Activated naive CD4-positive, alpha-beta T cell treated with anti-CD3 and anti-CD28 coated beads for 36 hours (primary cell): ENCODE measurements at places on chromosomes 7 and 10.

GRCh38 chr10:8095959-8096358 lies 41.5 kb downstream of the GATA3 start:
- DNase-seq = peak; percentile 8

DNA sequence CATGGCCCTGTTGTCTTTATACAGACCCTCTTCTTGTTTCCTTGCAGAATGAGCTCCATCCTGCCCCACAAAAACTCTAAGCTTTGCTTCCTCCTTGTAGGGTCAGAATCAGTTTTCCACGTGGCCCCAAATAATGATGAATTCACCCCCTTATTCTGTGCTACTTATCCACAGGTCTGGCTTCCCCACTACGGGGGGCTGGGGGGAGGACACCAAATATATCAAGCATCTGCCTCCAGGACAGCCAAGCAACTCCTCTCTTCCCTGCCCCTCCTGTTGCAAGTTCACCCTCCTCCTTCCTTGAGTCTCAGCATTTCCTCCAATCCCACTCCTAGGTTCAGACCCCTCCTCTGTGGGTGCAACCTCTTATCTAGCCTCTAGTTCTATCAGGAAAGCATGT lies 743.3 kb downstream of the GRID1 start:
- DNase-seq = no peak

- DNase-seq = no peak
Observed at GRCh38 chr7:146862415-146862814, 745.8 kb downstream of the CNTNAP2 start.

GRCh38 chr7:17029150-17029549 lies 147.4 kb upstream of the AGR3 start:
- no peak for DNase-seq

GRCh38 chr10:114031073-114031972 lies 12.3 kb upstream of the ADRB1 start:
- DNase-seq = no peak

DNA sequence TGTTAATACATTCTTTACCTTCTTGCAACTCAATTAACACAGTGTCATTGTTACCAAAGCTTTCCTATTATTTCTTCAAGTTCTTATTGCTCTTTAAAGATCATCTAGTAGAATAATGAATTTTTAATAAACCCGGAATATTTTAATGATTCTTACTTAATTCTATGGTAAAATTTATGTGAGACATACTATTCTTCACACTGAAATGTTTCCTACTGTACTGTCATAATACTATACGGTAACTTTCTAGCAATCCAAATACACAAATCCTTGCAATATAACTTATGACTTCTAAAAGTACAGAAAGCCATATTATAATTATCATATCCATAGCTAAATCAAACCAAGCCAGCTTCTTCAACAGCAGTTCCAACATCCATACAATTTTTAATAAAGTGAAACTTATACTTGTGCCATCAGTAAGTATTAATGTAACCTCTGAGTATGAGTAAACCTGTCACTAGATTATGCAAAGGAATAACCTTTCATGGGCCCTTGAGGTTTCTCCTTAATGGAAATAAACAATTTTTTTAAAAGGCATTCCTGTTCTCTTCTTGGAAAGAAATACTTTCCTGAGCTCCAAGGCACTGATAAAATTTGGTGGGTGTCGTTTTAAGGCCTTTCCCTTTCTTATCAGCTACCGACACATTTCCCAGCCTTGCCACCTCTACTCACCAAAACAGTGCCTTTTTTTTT lies 87.4 kb downstream of the IMMP2L start:
- no peak for DNase-seq

DNA sequence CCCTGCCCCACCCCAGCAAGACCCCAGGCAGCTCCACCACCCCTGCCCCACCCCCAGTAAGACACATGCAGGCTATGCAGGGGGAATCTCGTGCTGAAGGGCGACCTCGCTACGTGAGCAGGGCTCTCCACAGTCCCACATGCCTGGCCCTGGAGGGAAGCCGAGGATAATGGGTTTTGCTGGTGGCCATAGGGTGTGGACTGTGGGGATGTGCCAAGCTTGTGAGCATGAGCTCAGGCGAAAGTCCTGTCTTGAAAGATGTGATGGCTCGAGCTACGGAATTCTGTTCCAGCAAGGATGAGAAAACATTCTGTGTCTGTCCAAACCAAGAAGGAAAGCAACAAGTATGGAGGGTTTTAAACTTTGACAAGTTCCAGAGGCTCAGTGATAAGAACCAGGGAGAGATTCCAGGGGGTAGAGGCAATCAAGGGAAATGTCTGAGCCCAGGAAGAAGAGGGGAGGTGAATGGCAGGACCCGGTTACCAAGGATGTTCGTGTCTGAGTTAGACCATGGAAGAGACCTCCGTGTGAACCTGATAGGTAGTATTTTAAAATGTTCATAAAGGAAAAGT lies 63.1 kb downstream of the PYROXD2 start:
- DNase-seq = no peak

DNA sequence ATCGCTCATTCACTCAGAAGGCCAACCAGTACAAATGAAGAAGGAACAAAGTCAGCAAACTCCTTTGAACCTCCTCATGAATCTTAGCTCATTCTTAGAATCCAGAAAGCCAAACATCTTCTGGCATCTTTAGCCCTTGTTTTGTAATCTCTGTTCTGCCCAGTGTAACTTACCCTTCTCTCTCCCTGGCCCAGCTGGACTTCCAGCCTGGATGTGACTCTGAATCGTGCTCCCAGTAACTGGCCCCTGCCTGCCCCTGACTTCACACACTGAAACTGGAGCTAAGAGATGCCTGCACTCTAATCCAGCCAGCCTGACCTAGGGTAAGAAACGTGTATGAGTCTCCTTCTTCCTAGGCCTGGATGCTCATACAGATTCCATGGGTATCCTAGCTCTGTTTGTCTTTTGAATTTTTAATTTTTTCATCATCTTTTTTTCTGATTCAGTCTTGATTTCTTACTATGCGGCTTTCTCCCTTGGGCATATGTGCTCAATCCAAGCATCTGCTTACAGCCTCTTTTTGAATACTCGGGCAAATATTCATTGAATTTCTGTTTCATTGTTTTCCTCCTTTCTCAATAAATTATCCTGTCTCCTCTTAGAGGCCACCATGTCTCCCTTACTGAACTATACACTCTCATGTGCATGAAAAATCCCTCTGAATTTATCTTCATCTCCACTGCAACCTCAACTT lies 845.6 kb upstream of the AUTS2 start:
- DNase-seq = no peak

DNA sequence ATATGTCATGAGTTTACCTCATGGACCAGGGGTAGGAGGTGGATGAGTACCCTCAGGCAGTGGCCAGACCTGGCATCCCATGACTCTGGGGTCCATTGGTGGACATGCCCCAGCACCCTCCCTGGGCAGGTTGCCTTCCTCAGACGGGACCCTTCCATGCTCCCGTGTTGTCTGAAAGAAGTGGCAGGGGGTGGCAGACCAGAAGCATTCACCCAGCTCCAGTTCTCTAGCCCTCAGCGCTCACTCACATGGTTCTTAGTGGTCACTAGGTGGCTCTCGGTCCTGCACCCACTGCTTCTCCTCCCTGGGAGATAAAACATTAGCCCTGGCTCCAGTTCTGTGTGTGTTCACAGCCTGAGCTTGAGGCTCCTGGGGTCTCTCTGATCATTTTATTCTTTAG lies 6.0 kb downstream of the RBP3 start:
- DNase-seq = no peak

- no peak for DNase-seq
Observed at GRCh38 chr7:28069807-28070206, 110.8 kb downstream of the JAZF1 start.

DNA sequence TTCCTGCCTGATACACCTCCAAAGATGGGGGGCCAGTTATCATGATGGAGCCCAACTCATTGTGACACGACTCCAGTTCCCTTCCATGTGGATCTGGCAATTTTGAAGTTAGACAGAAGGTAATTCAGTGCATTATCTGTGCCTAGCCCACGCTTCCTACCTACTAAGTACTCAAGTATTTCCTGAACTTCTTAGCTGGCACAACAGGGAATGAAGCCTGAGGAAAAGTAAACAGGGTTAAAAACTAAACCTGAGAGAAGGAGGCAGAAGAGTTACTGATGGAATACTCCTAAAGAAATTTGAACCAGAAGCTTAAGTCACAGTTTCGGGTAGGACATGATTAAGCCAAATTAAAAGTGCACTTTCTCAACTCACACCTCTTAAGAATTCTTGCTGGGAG lies 1.1 kb upstream of the SEC31B start:
- DNase-seq = no peak

DNA sequence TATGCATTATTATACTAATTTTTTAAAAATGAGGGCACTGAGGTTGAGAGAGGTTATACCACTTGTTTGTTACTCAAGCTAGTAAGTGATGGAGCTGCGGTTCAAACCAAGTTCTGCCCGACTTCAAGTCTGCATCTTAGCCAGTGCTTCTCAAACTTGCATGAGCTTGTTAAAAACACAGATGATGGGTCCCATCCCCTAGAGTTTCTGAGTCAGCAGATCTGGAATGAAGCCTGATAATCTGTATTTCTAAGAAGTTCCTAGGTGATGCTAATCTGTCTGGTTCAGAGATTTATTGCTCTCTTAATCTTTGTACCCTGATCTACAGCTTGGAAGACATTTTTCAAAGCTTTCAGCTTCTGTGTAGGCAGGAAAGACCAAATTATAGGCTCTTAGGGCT lies 67.7 kb upstream of the CC2D2B start:
- DNase-seq = no peak

- DNase-seq = no peak
Observed at GRCh38 chr10:90226517-90226916, 525.1 kb downstream of the KIF20B start.

GRCh38 chr7:130560972-130561371 lies 69.1 kb downstream of the MEST start:
- DNase-seq = peak; percentile 25

- DNase-seq = no peak
Observed at GRCh38 chr7:71615017-71615416, 483.1 kb downstream of the GALNT17 start.

DNA sequence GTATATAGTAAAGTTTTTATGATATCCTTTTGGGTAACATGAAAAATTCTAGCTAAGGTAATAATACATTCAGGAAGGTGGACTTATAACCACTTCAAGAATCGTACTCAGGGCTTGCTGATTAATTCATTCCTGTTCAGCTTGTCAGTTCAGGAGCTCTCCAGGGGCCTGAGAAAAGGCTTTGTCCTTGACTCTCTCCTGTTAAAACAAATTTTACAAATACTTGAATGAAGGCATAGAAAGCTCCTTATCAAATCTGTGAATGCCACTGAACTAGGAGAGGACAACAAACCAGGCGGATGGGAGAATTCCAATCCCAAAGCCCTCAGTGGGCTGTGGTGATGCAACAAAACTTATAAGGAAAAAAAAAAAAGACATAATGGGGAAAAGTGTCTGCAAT lies 354.5 kb upstream of the ZMIZ1 start:
- DNase-seq = no peak

DNA sequence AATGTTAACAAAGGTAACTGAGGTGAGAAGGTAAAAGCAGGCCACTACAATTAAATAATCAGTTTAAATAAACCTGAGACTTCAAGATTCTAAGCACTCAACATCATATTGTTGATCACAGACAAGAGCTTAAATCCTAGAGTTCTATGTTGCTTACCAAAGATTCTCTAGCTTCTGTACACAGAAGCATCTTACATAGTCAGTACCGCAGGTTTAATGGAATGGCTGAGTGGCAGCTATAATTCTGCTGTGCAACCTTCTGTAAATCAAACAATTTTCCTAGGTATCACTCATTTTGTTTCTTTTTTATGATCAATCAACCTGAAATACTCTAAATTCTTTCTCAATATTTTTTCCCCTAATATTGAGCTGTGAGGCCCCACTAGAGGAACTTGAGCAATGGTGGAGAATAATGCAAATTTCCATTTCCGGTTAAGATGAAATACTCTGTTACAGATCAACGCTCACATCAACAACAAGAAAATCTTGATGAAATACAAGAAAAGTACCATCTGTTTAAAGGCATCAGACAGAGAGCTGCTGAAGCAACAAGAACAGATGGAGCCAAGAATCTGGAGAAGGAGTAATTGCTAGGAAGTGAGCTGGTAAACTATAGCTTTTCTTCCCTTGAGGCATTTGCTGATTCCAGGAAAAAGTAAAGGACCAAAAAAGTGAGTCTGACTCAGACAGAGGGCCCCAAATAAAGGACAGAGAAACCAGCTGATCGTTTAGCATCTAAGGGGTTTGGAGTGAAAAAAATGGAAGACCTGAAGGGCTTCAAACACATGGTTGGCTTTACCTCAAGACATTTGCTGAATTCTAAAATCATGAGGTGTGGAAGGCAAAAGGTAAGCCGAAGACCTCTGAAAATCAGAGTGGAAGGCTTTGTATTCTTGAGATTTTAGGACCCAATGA lies 22.6 kb downstream of the PNPLA8 start:
- DNase-seq = no peak

GRCh38 chr7:23136216-23136615 lies 30.6 kb downstream of the KLHL7 start:
- DNase-seq = no peak

- no peak for DNase-seq
Observed at GRCh38 chr10:99125879-99126278, 109.8 kb downstream of the HPSE2 start.

DNA sequence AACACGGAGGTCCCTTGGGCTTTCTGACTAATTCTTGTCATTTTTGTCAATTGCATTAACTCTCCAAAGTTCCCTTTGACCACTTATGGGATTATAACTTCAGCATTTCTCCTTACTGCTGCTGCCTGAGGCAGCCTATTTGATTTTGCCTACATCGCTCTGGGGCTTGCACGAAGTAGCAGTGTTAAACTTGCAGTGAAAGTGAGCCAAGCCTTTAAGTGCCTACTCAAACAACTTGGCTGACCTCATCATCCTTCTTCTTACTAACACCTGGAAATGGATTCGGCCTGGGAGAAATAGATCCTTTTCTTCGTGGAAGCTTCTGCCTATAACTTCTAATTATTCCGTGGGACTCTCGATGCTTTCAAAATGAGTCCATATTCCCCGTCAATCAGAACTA lies 76.6 kb downstream of the DGKB start:
- DNase-seq = no peak

DNA sequence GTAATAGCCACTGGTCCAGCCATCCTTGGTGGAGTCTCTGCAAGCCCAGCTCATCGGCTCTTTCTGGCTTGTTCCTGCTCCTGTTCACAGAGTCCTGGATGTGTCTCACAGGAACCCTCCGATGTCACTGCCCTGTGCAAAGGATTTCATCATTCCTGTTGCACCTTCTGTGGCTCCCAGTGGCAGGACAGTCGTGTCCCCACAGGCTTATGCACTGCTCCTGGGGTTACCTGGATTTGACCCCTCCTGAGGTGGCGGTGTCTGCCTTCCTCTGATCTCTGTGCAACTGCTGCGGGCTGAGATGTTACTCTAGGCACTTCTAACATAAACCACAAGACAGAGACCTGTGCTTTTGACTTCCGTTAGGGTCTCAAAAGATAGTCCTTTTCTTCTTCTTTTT lies 30.6 kb downstream of the APBB1IP start:
- DNase-seq = peak; percentile 56
